ENCODE measurements at places on chromosomes 16 and 17.

- no peak for DNase-seq
- H3K36me3 ChIP-seq, result peaks cover 2% of the 10 kb centered on the region
- H3K4me1 ChIP-seq, result no peaks in the 10 kb centered on the region
- H3K27me3 ChIP-seq, result no peaks in the 10 kb centered on the region
Observed at GRCh38 chr17:21177854-21178600, 35.9 kb downstream of the TMEM11 start.

DNA sequence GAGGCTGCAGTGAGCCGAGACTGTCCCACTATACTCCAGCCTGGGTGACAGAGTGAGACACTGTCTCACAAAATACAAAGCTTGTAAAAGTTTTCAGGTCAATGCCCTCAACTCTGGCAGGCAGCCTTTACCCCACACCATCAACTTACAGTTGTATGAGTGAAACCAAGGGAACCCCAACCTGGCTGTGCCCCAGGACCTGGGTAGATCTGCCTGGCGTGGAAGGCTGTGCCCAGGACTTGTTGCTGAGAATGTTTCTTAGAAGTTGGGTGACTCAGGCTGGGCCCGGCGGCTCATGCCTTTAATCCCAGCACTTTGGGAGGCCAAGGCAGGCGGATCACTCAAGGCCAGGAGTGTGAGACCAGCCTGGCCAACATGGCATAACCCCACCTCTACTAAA is 7.8 kb downstream of the CES3 start:
- no peak overlapping the region for H3K27ac ChIP-seq
- DNase-seq, result no peak
- no peaks in the 10 kb centered on the region for H3K4me1 ChIP-seq
- no peaks in the 10 kb centered on the region for H3K36me3 ChIP-seq

DNA sequence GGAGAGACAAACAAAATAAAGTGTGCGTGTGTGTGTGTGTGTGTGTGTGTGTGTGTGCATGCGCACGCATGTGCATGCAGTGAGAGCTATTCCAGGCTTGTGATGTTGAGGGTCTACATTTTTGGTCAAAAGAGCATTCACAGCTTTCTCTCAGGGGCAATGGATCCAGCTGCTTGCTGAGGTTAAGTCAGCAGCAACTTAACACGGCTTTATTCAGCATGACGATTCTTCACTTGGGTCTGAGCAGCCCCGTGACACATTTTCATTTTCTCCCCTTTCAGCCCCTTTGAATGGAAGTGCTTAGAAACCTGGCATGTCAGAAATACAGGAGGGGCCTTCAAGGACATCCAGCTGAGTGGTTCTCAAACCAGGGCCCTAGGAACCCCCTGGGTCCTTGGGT is 66.4 kb upstream of the MED9 start:
- no peak overlapping the region for H3K4me3 ChIP-seq
- H3K27me3 ChIP-seq, result no peaks in the 10 kb centered on the region
- no peak overlapping the region for H3K27ac ChIP-seq

- no peak overlapping the region for H3K4me3 ChIP-seq
- no peaks in the 10 kb centered on the region for H3K4me1 ChIP-seq
- H3K36me3 ChIP-seq, result peaks cover 23% of the 10 kb centered on the region
- H3K27me3 ChIP-seq, result no peaks in the 10 kb centered on the region
Observed at GRCh38 chr16:3388325-3388724, 12.5 kb downstream of the ZSCAN32 start.

- DNase-seq, result no peak
- no peaks in the 10 kb centered on the region for H3K4me1 ChIP-seq
- H3K36me3 ChIP-seq, result no peaks in the 10 kb centered on the region
- H3K4me3 ChIP-seq, result no peak overlapping the region
- peaks cover 2% of the 10 kb centered on the region for H3K27me3 ChIP-seq
Observed at GRCh38 chr16:52546291-52547003, 496 bp downstream of the TOX3 start.

- no peak overlapping the region for H3K4me3 ChIP-seq
- no peaks in the 10 kb centered on the region for H3K4me1 ChIP-seq
- H3K27ac ChIP-seq, result no peak overlapping the region
- H3K36me3 ChIP-seq, result no peaks in the 10 kb centered on the region
Observed at GRCh38 chr16:85584267-85584666, 28.9 kb upstream of the GSE1 start.

All from GM12878 (cell line).